Naive thymus-derived CD4-positive, alpha-beta T cell (primary cell): ENCODE measurements at places on chromosomes 11 and 22. TPM values are rescaled to one million over a fixed set of nuclear protein-coding genes. Genes with fewer than 3 reads are reported as not detected.

The TMEM121B gene
- 0.27 TPM for total RNA-seq

DNA sequence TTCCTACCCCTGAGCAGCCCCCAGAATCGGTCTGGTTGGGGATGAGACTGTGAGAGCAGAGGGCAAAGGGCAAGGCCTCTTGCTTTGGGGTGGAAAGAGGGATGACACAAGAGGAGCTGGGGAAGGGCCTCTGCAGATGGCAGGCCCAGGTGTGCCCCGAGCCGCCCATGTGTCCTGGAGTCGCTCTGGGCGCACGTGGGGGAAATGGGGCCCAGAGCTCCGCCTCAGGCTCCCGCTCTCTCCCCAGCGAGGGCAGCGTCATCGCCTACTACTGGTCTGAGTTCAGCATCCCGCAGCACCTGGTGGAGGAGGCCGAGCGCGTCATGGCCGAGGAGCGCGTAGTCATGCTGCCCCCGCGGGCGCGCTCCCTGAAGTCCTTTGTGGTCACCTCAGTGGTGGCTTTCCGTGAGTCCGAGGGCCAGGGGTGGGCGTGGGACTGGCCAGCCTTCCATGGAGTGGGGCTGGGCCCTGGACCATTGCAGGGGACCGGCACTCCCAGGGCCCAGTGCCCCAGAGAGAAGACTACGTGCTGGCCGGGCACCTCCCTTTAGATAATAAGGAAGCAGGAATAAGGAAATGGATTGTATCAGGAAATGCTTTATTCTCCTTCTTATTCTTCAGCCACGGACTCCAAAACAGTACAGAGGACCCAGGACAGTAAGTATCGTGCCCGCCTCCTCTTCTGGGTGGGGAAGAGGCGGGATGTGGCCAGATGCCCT, 30.1 kb downstream of the ST14 start:
- H3K4me1 ChIP-seq = no peaks in the 10 kb centered on the region
- no peak overlapping the region for H3K4me3 ChIP-seq
- no peak overlapping the region for H3K27ac ChIP-seq
- H3K27me3 ChIP-seq = no peaks in the 10 kb centered on the region
- H3K36me3 ChIP-seq = no peaks in the 10 kb centered on the region

DNA sequence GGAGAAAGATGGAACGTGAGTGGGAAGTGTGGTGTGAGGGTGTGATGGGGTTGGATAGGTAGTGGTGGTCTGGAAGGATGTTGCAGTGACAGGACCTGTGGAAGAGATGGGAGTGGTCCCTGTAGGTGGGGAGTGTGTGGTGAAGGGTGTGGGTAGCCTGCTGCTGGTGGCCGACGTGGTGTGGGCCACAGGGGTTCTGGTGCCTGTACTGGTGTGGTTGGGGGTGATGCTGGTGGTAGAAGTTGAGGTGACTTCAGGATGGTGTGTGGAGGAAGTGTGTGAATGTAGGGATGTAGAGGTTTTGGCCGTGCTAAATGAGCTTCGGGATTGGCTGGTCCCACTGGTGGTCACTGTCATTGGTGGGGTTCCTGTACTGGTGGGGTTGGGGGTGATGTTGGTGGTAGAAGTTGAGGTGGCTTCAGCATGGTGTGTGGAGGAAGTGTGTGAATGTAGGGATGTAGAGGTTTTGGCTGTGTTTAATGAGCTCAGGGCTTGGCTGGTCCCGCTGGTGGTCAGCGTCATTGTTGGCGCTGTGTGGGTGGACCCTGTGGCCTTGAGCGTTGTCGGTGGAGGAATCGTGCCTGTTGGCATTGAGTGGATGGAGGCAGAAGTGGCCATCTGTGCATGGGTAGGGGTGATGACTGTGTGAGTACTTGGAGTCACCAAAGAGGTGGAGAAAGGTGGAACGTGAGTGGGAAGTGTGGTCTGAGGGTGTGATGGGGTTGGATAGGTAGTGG, 19.1 kb downstream of the MUC6 start:
- H3K27me3 ChIP-seq = no peaks in the 10 kb centered on the region
- no peaks in the 10 kb centered on the region for H3K36me3 ChIP-seq
- no peak for DNase-seq
- H3K4me1 ChIP-seq = no peaks in the 10 kb centered on the region
- H3K4me3 ChIP-seq = no peak overlapping the region
- H3K27ac ChIP-seq = no peak overlapping the region

- no peak overlapping the region for H3K27ac ChIP-seq
- no peaks in the 10 kb centered on the region for H3K4me1 ChIP-seq
- H3K27me3 ChIP-seq = no peaks in the 10 kb centered on the region
- H3K4me3 ChIP-seq = no peak overlapping the region
- H3K36me3 ChIP-seq = no peaks in the 10 kb centered on the region
These were observed 65.1 kb downstream of the FEZ1 start for GRCh38 chr11:125431009-125431408.

DNA sequence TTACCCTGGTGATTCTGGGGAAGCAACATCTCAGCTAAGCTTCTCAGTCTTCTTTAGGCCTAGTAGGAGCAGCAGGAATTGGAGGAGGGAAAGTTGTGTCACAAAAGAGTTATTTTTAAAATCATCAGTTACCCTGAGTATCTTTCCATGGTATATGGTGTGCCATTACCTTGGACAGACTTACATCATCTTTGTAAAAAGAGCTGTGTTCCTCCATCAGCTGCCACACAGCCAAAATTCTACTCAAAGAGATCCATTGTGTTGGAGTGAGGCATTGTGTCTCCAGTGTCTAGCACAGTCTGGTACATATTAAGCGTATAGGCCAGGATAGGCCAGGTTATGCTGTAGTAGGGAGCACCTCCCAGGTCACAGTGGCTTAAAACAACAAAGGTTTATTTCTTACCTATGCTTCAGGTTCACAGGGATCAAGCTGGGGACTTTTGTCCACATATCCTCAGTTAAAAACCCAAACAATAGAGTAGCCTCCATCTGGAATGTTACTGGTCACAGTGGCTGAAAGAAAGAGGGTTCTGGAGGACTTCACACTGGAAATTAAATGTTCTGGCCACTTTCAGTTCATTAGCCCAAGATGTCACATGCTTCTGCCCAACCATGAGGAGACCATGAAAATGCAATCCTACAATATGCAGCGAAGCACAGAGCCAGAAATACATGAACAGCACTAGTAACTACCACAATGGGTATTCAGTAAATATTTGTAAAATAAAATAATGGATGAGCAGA, 9.9 kb upstream of the TMPRSS5 start:
- no peaks in the 10 kb centered on the region for H3K27me3 ChIP-seq
- H3K27ac ChIP-seq = no peak overlapping the region
- H3K4me3 ChIP-seq = no peak overlapping the region
- no peaks in the 10 kb centered on the region for H3K4me1 ChIP-seq
- no peak for DNase-seq
- peaks cover 4% of the 10 kb centered on the region for H3K36me3 ChIP-seq

The SMC1B gene
- total RNA-seq = not detected

DNA sequence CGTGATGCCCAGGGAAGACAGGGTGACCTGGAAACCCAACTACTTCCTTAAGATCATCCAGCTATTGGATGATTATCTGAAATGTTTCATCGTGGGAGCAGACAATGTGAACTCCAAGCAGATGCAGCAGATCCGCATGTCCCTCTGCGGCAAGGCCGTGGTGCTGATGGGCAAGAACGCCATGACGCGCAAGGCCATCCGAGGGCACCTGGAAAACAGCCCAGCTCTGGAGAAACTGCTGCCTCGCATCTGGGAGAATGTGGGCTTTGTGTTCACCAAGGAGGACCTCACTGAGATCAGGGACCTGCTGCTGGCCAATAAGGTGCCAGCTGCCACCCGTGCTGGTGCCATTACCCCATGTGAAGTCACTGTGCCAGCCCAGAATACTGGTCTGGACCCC, 43.5 kb upstream of the DAGLA start:
- no peak overlapping the region for H3K4me3 ChIP-seq
- no peaks in the 10 kb centered on the region for H3K36me3 ChIP-seq
- no peaks in the 10 kb centered on the region for H3K27me3 ChIP-seq
- no peak overlapping the region for H3K27ac ChIP-seq

The F2 gene
- 0.15 and 0.18 TPM in 2 replicates for total RNA-seq
